Mesothelial cell of epicardium (in vitro differentiated cells): ENCODE measurements at places on chromosomes 2 and 18.

- peaks cover 12% of the 10 kb centered on the region for H3K4me1 ChIP-seq
- H3K36me3 ChIP-seq, result peaks cover 11% of the 10 kb centered on the region
- DNase-seq, result no peak
- H3K4me3 ChIP-seq, result no peak overlapping the region
- H3K27me3 ChIP-seq, result no peaks in the 10 kb centered on the region
Observed at GRCh38 chr18:44759925-44760342, 79.2 kb downstream of the SETBP1 start.

- peak; percentile 11 for DNase-seq
- H3K27ac ChIP-seq, result no peak overlapping the region
- H3K4me3 ChIP-seq, result no peak overlapping the region
- peaks cover 4% of the 10 kb centered on the region for H3K4me1 ChIP-seq
- peaks cover 7% of the 10 kb centered on the region for H3K36me3 ChIP-seq
- no peaks in the 10 kb centered on the region for H3K27me3 ChIP-seq
Observed at GRCh38 chr2:240463274-240463865, 27.9 kb downstream of the GPC1 start.

DNA sequence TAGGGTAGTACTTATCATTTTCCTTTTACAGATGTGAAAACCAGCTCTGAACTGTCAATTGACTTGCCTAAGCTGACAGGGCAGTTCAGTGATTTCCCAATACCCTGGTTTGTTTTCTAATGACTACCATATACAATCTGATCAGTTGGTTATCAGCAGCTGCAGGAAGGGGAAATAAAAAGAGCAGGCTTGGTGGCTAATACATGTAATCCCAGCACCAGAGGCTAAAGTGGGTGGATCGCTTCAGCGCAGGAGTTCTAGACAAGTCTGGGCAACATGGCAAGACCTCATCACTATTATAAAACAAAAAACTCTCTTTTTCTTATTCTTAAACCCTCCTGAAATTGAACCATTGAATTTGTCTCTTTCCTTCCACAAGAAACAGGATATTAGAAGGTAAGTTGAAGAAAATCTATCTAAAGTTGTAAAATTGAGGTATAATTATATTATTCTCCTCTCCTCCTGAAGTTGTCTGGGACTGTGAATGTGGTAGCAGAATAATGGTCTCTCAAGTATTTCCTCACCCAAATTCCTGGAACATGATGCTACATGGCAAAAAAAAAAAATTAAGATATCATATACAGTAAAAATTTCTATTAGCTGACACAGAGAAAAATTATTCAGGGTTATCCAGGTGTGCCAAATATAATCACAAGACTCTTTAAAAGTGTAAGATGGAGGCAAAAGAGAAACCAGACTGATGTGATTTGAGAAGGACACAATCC, 1441.6 kb downstream of the SUCLG1 start:
- no peak for DNase-seq
- H3K4me1 ChIP-seq, result no peaks in the 10 kb centered on the region
- no peak overlapping the region for H3K4me3 ChIP-seq
- no peaks in the 10 kb centered on the region for H3K36me3 ChIP-seq
- no peaks in the 10 kb centered on the region for H3K27me3 ChIP-seq

GRCh38 chr2:42421157-42421485, 60.1 kb upstream of the COX7A2L start:
- no peak overlapping the region for H3K4me3 ChIP-seq
- peaks cover 4% of the 10 kb centered on the region for H3K4me1 ChIP-seq
- H3K36me3 ChIP-seq, result no peaks in the 10 kb centered on the region
- no peak for DNase-seq
- H3K27me3 ChIP-seq, result peaks cover 15% of the 10 kb centered on the region
- no peak overlapping the region for H3K27ac ChIP-seq
